ENCODE measurements at places on chromosomes 12 and 14.

- DNase-seq: no peak
Observed at GRCh38 chr14:21454843-21455544, 929 bp downstream of the CHD8 start.

- no peak for DNase-seq
Observed at GRCh38 chr12:50257236-50258166, 25.8 kb downstream of the LIMA1 start.

DNA sequence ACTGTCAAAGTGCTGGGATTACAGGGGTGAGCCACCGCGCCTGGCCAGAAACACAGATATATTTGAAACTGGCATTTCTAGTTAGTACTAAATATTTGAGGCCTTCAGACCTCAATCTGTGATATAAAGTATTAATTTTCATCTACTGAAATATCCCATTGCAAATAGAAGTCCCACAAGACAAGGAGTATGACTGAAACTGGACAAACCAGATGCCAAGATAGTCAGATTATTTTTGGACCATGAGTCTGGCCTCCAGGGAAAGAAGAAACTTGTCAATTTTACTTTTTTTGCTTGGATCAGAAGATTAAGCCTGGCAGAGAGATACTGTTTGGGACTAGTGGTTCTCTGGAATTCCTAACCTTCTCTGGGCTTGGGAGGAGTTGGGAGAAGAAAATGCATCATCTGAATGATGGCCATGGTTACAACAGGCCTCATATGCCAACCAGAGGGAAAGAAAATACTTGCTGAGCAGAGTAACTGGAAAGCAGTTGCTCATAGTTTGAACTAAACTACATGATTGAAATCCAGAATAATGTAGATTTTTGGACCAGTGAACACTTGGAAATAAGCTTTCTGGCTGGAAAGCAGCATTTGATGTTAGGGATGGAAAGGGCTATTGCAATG lies 2.9 kb upstream of the SMOC1 start:
- no peak for DNase-seq

DNA sequence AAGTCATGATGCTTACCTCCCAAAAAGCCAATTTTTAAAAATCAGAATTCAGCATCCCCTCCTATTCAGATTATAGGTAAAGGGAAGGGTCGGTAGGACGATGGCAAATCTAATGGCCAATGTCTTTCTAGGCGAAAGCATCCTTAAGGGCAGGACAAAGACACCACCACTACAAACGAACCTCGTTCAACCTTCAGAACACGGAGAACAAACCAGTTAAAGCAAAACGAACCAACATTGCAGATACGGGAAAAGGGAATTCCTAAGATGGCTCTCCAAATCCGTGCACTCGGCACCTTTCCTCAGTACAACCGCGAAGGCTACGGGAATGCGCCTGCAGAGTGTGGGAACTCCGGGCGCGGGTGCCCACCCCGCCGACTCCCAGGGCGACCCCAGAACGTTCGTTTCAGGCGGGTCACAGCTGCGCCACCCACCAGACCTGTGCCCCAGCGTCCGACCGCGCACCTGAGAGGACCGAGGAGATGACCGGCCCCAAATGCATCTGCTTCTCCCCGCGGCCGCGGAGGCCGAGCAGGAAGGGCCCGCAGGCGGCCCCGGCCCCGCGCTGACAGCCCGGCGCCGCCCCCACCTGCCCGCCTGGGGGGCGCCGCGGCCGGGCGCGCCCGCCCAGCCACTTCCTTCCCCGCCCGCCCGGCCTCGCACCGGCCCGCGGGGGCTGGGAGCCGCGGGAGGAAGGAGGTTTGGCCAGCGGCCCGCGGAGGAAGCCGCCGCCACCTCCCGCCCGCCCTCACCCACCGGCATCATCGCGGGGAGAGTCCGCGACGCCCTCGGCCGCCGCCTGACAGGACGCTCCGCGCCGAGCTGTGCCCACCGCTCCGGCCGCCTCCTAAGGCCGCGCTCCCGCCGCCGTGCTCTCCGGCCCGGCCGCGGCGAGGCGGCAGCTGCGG lies 578 bp downstream of the PPP1R13B start:
- no peak for DNase-seq

GRCh38 chr12:93134893-93135285 lies 205.8 kb upstream of the EEA1 start:
- no peak for DNase-seq

GRCh38 chr14:76146976-76147375 lies 4.7 kb upstream of the GPATCH2L start:
- DNase-seq: no peak

- DNase-seq: no peak
Observed at GRCh38 chr12:68743356-68743755, 2.6 kb upstream of the SLC35E3 start.

GRCh38 chr14:90495357-90496276 lies 98.8 kb downstream of the CALM1 start:
- no peak for DNase-seq

DNA sequence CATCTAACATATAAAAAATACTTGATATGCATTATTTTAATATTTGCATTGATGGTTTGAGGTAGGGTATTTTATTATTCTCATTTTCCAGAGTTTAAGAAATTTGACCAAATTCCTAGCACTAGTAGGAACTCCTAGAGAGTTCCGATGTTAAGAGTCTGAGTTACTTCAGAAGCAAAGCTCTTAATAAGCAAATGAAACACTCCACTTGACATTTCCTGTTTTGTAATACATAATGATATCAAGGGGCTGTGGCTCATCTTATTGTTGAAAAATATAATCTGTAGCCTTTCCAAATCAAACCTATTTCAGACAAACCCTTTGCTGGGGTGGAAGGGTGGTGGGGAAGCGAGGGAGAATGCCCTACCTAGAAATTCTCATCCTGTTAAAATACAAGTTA lies 355.5 kb downstream of the DIO2 start:
- DNase-seq: no peak

- no peak for DNase-seq
Observed at GRCh38 chr14:26191123-26191522, 406.7 kb downstream of the NOVA1 start.

- DNase-seq: no peak
Observed at GRCh38 chr12:19125325-19125724, 4.2 kb upstream of the PLEKHA5 start.

DNA sequence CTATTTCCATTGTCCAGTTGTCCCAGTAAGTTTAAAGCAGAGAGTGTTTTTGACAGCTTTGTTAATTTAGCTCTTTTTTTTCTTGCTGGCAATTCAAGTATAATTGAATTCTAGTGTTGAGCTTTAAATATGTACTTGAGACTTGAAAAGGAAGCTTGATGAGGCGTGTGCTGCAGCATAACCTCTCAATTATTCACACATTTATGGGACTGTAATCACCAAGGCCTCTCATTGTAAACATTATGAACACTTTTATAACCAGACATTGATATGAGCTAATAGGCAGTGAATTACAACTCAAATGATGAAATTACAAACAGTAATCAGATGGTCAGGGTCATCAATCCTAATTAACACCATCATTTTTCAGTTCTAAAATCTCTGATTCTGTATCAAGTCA lies 378.0 kb upstream of the DDHD1 start:
- no peak for DNase-seq

GRCh38 chr12:31887109-31887811 lies 72.0 kb upstream of the RESF1 start:
- no peak for DNase-seq

- DNase-seq: no peak
Observed at GRCh38 chr12:105481392-105482300, 151.2 kb downstream of the C12orf75 start.

DNA sequence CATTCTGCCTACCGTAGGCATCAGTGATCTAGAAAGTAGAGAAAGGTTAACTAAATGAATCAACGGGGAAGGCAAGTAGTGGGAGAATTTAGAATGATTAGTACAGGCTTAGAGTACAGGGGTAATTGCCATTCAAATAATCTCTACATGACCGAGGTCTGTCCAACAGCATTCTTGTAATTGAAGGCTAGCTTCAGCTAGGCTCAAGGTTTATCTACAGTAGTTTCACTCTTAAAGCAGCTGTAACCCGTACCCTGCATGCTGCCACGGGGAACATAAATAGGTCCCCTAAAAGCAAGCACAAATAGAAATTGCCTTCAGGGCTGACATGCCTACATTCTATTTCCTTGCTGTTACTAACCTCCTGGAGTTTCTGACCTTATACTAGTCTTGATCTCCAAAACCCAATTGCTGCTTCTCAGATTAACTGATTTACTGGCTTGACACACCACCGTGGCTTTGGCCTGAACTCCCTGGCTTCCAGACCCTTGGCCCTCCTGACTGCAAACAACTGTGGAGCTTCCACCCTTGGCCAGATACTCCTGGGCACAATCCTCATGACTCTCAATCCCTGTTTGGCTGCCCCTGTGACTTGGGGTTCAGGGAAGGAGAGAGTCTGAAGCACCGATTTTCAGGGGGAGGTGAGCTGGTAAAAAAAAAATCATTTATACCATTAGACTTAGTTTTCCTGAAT lies 242.1 kb upstream of the FOXN3 start:
- no peak for DNase-seq

DNA sequence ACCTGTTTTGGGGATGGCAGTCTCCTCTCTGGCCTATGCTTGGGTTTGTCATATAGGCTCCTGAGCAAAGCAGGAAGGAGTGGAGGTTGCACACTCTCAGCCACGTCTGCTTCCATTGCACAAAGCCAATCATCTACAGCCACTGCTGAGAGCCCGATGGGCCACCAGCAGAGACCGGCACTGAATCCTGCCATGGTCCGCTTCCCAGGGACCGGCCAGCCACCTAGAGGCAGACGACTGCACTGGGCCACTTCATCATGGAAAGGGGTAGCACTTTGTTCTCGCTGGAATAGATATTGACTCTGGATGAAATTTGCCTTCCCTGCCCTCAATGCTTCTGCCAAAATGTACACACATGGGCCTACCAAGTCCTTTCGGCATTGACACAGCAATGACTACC lies 22.3 kb downstream of the DLK1 start:
- no peak for DNase-seq

DNA sequence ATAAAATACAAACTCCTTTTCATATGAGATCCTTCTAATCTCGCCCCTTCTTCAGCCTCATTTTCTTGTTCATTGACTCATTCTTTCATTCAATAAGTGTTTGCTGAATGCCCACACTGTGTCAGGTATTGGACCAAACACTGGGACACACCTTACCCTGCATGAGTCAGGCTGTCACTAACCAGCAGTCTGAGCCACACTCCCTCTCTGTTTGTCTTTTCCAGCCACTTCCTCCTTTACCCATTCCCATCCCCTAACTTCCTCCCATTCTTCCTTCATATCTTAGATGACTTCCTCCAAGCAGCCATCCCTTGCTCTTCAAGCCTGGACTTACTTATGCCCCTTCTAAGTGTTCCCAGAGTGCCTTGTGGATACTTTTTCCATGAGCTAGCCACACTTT lies 27.0 kb upstream of the HIF1A start:
- DNase-seq: no peak

DNA sequence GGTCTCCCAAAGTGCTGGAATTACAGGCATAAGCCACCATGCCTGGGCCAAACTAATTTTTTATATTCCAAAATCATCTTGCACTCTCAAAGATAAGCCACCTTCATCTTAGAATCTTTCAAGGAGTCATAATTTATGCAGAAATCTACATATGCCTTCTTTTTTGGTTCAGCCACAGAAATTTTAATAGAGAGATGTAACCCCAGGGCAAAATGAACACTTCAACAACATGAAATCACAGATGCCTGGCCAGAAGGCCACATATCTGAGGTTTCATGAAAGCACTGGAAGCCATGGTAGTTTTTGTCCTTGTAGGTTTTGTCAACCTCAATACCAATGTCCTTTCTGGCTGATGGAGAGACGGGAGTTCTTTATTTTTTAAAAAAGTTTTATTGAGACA lies 9.8 kb downstream of the SUPT16H start:
- no peak for DNase-seq

DNA sequence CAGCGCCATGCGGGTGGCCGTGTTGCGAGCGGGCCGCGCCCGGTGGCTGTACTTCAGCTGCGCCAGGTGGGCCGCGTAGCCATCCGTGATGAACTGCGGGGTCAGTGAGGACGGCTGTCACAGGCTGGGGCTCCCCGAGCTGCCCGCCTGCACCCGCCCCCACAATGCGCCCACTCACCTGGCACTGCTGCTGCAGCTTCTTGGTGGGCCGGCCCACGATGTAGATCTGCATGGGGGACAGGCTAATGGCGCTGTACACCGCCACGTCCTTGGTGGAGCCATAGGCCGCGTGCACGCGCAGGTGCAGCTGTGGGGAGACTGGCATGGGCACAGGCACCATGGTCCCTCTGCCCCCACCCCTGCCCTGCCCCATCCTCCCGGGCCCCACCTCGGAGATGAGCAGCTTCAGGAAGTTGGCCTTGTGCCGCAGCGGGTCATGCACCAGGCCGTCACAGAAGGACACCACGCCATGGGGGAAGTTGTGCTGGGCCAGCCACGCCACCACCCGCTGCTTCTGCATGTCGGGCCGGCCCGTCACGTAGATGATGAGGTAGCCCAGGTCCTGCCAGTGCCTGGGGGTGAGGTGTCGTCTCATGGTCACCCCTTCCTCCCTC lies 5.9 kb downstream of the ARL6IP4 start:
- no peak for DNase-seq

GRCh38 chr12:113858841-113859386 lies 107.2 kb downstream of the RBM19 start:
- no peak for DNase-seq

GRCh38 chr14:82872494-82872893 lies 1338.8 kb upstream of the SEL1L start:
- no peak for DNase-seq

DNA sequence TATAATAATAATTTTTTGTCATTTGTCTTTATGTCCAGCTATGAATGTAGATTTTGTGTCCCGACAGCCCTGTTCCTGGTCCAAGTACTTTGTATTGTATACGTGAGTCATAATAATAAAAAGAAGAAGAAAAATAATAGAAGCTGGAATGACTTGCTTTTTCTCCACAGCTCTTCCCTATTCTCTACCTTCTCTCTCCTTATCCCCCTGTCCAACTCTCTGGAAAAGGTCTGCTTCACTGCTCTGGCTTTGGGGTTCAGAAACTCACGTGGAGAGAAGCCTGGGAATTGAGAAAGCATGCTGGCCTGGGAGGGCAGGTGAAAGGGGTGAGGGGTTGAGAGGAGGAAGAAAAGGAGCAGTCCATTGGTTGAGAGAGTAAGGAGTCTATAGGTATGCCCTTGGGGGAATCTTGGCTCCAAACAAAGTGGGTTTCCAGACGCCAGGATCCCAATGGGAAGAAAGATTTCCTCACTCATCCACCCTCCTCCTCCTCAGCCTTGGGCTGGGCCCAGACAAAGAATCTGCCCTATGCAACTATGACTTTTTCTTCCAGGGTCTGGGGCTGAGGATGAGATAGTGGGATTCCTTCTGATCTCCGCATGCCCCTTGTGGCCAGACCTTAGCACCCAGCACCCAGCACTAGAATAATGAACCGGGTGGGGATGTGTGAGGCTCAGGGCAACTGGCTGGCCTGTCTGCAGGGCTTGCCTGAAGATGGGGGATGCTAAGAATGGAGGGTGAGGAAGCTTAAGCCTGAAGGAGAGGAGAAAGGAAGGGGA lies 4.0 kb downstream of the HOXC8 start:
- no peak for DNase-seq

- DNase-seq: no peak
Observed at GRCh38 chr12:95202691-95203486, 14.4 kb downstream of the FGD6 start.

- DNase-seq: no peak
Observed at GRCh38 chr14:102351023-102351422, 11.7 kb downstream of the CINP start.
